Eye (tissue), 1 donor: ENCODE measurements at places on chromosomes 4 and X.

GRCh38 chr4:147409350-147409749 is 71.5 kb upstream of the EDNRA start:
- no peak for DNase-seq

DNA sequence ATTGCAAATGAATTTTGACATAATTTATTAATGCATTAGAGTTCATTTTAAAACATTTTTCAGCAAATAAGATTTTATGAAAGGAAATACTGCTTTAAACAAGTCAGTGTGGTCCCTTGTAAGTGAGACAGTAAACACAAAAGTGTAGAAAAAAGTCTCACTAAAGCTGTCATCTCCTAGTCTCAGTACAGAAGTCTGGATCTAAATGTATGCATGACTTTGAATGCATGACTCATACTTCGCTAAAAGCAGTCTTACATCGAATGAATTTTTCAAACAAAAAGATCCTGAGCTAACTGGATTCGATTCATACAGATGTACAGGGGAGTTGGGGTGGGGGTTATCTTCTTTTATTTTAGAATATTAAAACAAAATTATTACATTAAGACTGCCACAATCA is 207.4 kb upstream of the VCX start:
- DNase-seq = no peak

DNA sequence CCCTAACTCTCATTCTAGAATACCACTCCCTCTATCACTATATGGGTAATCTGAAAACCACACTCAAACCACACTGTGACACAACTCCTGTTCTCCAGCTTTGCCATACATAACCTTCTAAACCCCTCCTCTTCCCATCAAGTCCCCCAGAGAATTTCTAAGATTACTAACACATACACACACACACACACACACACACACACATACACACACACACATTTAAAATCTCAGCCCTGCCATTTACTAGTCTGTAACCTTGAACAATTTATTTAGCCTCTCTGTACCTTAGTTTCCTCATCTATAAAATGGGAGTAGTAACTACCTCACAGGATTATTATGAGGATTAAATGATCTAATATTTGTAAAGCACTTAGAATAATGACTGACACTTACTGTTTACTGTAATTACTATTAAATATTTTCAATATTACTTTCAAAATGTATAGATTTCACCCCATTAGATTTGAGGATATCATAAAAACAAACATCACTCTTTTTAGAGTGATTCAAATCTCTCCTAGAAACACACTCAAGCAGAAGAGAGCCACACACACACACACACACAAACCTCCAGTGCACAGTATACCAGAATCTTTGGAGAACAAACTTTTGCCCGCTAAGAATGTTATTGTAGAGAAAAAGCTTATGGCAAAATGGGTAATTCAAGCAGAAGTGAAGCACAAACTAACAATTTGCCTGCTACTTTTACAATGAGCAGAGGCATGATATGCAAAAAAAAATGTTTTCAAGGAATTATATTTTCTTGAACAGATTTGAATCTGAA is 3.8 kb downstream of the ANKRD50 start:
- DNase-seq = no peak

DNA sequence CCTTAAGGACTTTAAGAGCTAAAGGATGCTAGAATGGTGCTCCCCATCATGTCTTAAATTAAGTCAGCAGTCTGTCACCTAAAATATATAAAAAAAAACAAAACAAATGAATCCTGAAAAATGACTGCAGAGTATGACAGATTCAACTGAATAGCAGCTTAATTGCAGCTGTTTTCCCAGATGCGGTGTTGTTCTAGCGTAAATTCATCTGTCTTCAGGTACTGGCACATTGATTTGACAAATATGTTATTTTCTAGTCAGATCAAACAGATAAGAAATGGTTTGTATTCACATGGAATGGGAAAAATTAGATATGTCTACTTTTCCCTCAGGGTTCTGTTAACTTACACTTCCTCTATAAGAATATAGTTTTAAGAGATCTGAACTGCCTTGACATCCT is 211.7 kb downstream of the NAF1 start:
- no peak for DNase-seq

GRCh38 chr4:98275145-98275544 is 14.0 kb downstream of the RAP1GDS1 start:
- DNase-seq = no peak

- no peak for DNase-seq
These were observed 158.4 kb downstream of the BANK1 start for GRCh38 chr4:101948951-101949350.

DNA sequence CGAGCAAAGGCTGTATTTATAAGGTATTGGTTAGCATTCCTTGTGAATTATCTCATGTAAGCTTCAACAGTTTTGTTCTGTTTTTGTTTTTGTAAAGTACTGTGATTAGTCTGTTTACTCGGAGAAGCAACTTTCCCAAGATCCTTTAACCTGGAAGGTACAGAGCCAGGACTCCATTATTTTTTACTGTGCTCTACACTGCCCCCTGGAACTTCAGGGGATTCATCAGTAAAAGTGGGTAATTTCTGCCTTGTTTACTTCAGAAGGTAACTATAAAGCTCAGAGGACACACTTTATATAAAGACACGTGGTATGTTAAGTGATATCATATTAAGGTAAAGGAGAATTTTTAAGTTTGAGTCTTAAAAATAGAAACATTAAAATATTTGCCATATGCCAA is 124.9 kb downstream of the IQCM start:
- DNase-seq = no peak

GRCh38 chr4:126130215-126130614 is 815.5 kb downstream of the FAT4 start:
- DNase-seq = no peak

GRCh38 chr4:122765692-122766352 is 33.3 kb downstream of the BBS12 start:
- no peak for DNase-seq

- DNase-seq = no peak
These were observed 6.7 kb downstream of the TNMD start for GRCh38 chrX:100591256-100592051.

DNA sequence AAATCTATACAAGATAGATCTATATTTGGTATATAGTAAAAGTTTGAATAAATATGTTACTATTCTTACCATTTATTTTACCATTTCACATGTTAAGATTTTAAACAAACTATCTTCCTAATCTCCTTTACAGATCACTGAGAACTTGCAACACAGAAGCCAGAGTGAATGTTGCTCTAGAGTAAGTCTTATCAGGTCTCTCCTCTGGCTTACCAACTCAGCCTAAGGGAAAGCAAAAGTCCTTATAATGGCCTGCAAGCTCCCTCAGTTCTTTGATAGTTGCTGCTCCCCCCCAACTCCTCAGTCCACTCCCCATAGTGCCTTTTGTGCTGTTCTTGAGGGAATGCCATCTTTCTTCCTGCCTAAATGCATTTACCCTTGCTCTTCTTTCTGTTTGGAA is 25.7 kb upstream of the SLC7A11 start:
- no peak for DNase-seq

GRCh38 chr4:108139089-108139488 is 29.6 kb downstream of the LEF1 start:
- no peak for DNase-seq

DNA sequence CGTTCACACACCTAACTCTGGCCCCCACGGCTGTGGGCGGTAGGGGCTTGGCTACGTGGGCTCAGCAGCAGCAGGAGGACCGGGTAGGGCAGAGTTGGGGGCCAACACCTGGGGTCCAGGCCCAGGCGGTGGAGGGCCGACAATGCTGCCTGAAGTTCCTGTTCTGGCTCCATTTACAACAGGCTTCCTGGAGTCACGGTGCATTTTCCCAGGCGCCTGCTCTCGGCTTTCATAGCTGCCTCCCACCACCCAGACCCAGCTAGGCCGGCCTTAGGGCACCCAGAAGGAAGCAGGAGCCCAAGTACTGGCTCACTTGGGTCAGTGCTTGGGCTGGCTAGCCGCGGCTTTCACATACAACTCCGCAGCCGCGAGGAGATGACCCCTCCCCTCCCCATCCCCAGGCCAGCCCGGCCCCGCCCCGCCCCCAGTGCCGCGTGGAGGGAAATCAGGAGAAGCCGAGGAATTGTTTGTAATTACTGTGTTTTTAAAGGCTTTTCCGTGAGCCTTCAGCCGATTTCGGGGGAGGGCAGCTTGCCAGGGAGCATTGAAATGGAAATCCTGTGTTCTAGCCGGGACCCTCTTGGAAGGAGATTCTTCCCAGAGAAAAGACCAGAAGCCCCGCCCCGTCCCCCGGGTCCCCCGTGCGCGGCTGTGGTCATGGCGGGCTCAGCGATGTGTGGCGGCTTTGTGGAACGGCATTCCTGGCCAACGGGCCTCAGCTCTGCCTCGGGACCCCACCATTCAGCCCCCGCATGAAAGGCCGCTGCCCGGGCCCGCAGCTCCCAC is 28.5 kb downstream of the PJA1 start:
- peak; percentile 75 for DNase-seq

GRCh38 chr4:169305651-169306050 is 34.9 kb upstream of the SH3RF1 start:
- DNase-seq = no peak

DNA sequence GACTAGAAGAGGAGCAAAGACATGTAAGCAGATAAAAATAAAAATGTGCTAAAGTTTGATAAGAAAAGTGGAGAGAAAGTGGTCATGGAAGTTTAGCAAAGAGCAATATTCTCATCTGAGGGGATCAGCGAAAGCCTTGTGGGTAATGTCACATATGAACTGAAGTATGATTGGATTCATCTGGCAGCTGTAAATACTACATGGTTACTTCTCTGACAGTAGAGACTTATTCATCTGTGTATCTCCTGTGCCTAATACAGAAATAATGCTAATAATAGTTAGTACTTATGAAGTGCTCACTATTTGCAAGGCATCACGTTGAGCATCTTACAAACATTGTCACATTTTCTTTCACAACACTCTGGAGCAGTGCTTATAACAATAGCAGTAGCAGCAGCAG is 8.9 kb upstream of the IGSF1 start:
- no peak for DNase-seq

GRCh38 chr4:133668061-133668851 is 519.2 kb downstream of the PCDH10 start:
- no peak for DNase-seq

GRCh38 chr4:133152831-133153481 is 3.9 kb downstream of the PCDH10 start:
- DNase-seq = peak; percentile 76

DNA sequence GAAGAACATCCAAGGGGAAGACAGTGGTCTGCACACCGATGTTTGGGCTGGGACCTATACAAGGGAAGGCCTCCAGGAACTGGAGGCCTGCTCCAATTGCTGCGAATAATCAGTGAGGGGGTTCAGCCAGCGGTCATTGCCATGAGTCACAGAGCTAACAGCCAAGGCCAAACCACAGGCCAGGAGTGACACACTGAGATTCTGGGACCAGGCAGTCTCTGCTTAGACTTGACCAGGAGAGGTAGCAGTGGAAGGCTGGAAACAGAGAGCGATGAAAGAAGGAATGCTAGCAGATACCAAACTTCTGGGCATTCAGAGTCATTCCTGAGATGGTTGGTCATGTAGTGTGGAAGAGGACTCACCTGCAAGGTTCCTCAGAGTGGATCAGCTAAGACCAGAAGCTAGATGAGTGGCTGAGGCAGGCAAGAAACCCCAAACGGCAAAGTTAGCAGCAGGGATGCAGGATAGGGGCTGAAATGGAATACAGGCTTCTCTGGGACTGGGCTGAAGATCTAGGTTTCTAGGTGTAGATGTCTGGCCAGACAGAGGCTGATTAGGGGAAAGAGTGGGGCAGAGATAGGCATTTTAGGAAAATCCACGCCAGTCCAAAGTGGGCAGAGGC is 54.7 kb downstream of the CNGA2 start:
- DNase-seq = no peak

- no peak for DNase-seq
These were observed 161.6 kb upstream of the HCCS start for GRCh38 chrX:10949541-10949940.

DNA sequence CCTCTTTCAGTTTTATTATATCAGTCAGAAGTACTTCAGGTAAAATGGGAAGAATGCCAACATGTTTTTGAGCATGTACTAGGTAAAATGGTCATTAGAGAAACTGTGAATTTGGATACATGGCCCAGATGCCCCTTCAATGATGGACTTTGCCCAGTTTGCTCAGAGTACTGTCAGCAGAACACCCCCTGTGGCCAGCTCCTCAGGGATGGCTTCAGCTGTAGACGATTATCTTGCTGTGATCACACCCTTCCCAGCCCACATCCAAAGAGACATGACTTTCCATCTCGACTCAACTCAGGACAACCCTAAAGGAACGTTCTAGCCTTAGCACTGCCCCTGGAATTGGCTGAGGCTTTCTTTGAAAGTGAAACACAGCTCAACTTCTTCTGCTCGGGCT is 439.1 kb downstream of the PACRGL start:
- DNase-seq = no peak

GRCh38 chr4:153428941-153429475 is 37.2 kb upstream of the TMEM131L start:
- no peak for DNase-seq

DNA sequence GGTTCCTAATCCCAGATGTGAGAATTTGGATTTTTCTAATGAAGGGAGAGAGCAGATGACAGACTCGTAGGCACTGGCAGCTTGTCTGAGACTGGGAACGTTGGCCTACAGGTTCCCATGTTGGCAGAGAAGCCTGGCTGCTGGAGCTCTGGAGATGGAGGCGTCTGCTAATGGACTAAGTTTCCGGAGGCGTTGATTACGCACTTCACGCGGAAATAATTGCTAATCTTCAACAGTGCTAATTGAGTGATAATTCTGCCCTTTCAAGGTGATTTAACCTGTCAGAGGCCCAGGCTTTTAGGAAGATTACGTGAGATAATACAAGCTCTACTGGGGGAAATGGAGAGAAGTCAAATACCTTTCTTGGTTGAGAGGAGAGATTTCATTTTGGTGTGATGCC is 77.4 kb downstream of the PSAPL1 start:
- peak; percentile 58 for DNase-seq

GRCh38 chrX:100895365-100896075 is 21.4 kb upstream of the NOX1 start:
- DNase-seq = peak; percentile 41

- peak; percentile 16 for DNase-seq
These were observed 34.5 kb upstream of the RAB33B start for GRCh38 chr4:139419388-139419914.

DNA sequence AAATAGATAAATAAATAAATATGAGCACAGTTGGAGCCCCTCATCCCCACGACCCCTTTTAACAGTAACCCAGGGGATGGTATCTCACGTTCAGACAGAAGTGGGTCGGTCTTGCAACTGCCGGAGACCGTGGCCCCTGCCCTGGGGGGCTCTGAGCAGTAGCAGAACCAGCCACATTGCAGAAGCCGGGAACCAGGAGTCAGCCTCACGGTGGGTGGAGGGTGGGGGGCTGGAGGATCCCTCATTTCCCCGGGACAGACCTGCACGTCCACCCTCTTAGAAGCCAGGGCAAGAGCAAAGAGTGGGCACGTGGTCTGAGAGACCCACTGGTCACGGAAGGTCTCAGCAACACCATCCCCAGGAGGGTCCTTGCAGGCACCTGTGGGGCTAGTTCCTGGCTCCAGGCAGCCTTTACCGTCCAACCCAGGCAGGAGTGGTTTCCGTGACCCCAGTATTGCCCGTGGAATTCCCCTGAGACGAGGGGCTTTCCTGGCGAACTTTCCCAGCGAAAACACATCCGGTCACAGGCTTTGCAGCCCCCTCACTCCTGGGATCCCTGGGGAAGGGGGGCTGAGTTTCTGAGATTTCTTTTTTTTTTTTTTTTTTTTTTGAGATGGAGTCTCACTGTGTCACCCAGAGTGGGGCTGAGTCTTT is 8.8 kb upstream of the IL3RA start:
- no peak for DNase-seq
